ENCODE measurements at places on chromosomes 1 and 21.
A peak's percentile ranks its signal among the peaks of the same experiment; 100 is the strongest.

DNA sequence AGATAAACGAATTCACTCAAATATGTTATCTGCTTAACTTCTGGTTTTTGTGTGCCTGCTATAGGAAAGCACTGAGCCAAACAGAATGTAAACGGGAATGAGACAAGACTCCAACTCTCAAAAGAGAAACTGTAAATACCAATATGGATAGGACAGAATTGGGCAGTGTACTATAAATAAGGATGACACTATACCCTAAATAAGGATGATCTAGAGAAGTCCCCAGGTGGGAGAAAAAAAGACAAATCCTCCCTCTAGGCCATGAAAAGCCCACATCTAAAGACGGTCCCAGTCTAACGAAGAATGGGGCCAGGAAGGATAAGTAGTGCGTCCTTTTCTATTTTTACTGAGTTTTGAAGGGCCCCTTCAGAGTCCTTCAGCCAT lies 1.5 kb upstream of the GABPB2 start:
- no peak for DNase-seq

- DNase-seq: no peak
These were observed 80.7 kb downstream of the UBE4B start for GRCh38 chr1:10113501-10113900.

- no peak for DNase-seq
These were observed 878 bp downstream of the SMG7 start for GRCh38 chr1:183473217-183473536.

GRCh38 chr1:35573198-35574124 lies at the start of gene TFAP2E:
TFAP2E (plus strand) TSS chr1:35573314; CDS start chr1:35573578, 264 bp downstream.
- no peak for DNase-seq

DNA sequence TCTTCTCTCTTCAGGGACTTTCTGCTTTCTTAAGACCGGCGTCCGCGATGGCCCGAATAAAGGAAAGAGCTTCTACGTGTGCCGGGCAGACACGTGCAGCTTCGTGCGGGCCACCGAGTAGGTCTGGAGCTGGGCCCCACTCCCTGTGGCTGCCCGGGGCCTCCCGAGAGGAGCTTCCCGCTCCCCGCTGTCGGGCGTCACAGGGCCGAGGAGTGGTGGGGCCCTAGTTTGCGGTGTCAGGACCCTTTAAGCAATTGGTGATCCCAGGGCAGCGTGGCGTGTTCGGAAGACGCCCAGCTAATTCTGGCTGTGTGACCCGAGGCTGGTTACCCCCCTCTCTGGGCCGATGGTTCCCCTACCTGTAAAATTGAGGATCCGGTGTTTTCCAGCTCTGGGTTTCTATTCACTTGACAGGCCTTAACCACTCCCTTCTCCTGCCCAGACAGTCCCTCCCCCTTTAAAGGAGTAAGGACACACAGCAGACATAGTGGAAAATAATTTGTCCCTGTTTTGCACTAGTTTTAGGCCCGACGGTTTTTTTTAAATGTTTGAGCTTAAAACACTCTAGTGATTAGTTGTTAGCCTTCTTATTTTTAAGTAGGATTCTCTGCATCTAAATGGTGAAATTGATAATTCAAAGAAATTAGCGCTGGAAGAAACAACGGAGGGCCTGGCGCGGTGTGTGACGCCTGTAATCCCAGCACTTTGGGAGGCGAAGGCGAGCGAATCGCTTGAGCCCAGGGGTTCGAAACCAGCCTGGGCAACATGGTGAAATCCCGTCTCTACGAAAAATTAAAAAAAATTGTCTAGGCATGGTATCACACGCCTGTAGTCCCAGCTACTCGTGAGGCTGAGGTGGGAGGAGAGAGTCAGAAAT lies 553 bp downstream of the TTF2 start:
- DNase-seq: peak; percentile 33

DNA sequence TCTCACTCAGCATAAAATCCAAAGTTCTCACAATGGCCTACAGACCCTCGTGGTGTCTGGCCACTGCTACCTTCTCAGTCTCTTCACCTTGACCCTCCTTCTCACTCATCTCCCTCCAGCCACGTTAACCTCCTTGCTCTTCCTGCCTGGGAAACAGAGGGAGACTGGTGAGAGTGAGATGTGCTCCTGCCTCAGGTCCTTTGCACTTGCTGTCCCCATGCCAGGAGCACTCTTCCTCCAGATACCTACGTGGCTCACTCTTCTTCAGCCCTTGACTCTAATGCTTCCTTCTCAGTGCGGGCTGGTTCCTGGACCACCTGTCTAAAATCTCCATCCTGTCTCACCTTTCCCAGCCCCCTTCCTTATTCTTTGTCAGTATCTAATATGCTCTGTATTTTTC lies 24.7 kb downstream of the TRIM62 start:
- DNase-seq: no peak

DNA sequence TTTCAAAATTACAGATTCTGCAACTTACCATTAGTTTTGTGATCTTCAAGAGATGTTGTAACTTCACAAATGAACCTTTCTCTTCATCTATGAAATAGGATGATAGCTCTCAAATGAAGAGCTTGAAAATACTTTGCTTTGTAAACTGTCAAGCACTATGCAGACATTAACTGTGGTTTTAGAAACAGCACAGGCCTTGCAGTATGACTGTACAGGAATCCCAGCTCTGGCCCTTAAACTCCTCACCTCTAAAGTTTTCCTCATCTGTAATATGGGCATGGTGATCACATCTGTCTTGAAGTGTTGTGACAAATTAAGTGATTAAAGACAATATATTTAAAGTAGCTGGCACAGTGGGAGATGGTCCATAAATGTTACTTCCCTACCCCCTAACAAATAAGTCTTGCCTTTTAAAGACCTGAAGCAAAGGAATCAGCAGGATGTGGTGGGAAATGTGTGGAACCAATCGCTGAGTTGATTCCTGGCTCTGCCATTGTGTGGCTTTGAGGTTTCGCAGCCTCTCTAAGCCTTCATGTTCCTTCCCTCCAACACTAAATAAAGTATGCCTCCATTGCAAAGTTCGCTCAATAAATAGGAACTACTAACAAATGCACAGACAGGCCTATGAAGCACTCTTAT lies 5.5 kb upstream of the PTP4A2 start:
- no peak for DNase-seq

- DNase-seq: no peak
These were observed 546 bp downstream of the SKI start for GRCh38 chr1:2228694-2229036.

DNA sequence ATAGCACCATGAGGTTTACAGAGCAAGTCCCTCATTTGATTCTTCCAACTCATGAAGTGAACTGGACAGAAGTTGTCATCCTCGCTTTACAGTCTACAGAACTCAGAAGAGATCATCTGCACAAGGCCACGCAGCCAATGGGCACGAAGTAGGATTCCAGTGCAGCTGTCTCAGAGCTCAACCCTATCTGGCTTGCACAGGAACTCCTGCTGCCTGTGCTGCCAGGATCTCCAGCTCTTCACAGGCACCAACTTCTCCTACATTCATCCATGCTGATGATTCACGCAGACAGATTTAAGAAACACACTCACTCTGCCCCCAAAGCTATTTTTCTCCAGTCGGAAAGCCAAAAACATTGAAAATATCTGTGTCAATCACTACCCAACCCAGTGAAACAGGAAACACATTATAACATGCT lies 157.0 kb downstream of the RERE start:
- DNase-seq: no peak

DNA sequence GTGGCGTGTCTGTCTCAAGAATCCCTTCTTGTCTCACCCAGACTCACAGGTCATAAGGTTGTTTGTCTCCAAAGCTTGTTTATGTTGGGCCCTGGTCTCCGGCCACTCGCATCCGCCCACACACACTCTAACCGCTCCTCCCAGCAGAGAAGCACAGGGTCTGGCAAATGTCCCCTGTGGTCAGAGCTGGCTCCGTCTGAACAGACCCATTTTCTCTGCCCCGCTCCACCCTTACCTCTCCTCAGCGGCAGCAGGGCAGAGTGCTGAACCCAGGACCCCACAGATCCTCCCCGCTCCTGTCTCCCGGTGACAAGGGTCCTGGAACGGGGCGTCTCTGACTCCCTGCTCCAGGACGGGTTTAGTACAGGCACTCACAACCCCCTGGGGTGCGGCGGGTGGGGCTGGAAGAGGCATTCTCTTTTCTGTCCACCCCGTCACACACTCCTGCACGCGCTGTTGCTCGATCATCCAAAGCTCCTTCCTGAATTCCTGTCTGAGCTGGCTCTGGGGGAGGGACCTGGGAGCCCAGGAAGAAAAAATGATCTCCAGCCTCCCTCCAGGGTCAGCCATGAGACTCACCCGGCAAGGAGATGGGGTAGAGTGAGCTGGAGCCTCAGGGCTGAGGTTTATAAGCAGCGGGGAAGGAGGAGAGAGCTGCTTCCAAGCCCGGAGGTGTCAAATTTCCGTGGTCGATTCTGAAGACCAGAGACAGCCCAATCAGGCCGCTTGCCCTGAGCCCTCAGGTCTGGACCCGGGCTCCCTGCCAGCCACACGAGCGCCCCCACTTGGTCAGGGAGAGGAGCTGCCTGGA lies at the start of gene S100A13:
Gene S100A13, minus strand, starts transcription at position 602 of the 811 bp plus-strand sequence. CDS start 1,033 bp downstream, outside the sequence.
- DNase-seq: no peak

DNA sequence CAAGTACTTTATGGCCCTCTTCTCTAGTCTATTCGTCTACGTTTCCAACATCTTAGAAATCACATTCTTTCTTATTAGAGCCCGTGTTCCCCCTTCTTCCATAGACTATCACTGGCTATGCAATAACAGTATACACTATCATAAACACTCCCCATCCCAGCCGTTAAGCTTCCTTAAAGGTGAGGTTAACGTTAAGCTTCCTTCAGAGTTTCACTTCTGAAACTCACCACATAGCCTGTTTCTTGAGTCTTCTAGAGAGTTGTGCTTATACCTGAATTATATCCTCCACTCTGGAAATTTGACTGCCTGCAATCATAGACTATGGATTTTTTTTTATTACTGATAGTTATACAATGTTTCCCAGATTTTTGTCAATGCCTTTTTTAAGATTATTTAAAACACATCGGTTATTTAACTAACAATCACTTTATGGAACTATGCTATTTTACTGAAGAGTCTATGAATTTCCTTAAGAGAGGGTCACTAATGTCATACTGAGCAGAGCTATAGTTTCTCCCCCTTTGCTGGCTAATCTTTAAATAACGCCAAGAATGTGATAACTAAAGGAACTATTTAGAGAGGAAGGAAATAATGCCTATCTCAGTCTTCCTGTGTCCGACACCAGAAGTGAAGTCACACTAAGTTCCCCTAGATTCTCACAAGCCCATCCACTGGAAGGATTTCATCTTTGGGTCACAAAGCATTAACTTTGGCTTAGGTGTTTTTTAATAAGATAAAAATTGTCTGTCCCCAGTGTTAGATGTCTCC lies 16.8 kb downstream of the FCER1A start:
- DNase-seq: no peak

GRCh38 chr1:158179301-158180041 lies 1.2 kb upstream of the CD1D start:
- DNase-seq: no peak

- DNase-seq: no peak
These were observed 14.4 kb downstream of the PCP4 start for GRCh38 chr21:39881661-39882060.

GRCh38 chr1:66876664-66877063 lies 48.0 kb downstream of the DNAI4 start:
- no peak for DNase-seq

GRCh38 chr1:34681480-34682451 lies 73.1 kb upstream of the GJB5 start:
- no peak for DNase-seq

DNA sequence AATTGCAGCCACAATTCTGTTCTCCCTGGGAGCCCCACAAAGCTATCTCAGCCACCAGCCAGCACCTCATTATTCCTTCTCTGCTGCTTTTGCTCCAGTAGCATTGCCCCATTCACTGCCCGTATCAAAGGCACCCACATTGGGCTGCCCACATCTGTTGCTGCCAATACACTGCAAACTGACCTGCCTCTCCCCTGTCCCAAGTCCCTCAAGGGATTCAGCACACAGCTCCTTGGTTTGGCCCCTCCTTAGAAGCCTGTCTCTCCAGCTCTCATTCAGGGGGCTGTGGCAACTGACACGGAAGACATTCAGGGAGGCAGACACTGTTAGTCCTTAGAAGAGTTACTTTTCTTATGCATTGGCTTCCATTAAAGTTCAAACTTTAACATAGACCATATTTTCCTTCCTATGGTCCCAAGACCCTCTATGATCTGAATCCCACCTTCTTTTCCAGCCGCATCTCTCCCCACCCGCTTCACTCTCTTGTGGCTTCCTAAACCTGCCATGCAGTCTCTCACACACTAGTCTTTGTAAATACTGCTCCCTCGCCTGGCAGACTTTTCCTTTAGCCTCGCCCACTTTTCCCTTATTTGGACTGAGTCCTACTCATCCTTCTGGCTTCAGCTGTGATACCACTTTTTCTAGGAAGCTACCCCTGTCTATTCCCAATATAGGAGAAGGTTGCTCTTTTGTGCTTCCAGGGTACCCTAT lies 19.3 kb upstream of the KLHDC8A start:
- DNase-seq: no peak

GRCh38 chr1:90721210-90722194 lies 4.4 kb upstream of the BARHL2 start:
- DNase-seq: peak; percentile 49

GRCh38 chr1:163166886-163167555 lies 35.7 kb downstream of the RGS5 start:
- DNase-seq: no peak

Measured in T-helper 17 cell (primary cell).